Activated CD4-positive, alpha-beta T cell treated with anti-CD3 and anti-CD28 coated beads, Interleukin-2, amount 10 ng/mL, durations not matched to agents 7 days and 5 days (primary cell): ENCODE measurements at places on chromosomes 7 and 10. TPM values are rescaled to one million over a fixed set of nuclear protein-coding genes. Genes with fewer than 3 reads are reported as not detected.

Gene CALHM1
- 0.21 TPM for total RNA-seq

Gene PRR15
- total RNA-seq, result not detected

Gene EMX2
- not detected for total RNA-seq

Gene MCM10
- 65.4 TPM for total RNA-seq

Gene CXCL12
- not detected for total RNA-seq

Gene C10orf67
- total RNA-seq, result not detected

GRCh38 chr10:124512040-124512428 lies 50.4 kb downstream of the LHPP start:
- DNase-seq, result no peak

DNA sequence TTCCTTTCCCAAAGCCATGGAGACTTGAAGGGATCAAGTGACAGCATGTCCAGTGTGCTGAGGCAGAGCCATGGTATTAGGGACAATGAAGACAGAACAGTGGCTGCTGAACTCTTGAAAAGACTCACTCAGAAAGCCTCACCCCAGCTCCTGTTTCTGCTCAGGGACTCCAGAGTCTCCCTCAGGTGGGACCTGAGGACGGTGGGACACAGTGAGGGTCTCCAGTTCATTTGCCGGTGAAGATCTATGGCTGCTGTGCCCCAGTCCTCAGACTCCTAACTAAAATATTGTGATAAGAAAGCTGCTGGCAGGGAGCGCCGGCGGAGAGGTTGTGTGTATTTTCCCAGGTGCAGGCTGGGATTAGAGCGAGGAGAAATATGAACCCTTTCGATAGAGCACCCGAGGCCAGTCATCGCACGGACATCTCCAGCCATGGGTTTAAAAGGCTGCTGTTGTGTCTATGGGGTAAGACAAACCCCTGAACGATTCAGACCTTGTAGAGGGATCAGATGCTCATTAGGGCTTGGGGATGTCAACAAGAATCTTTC lies 57.2 kb downstream of the C7orf25 start:
- no peak for DNase-seq

DNA sequence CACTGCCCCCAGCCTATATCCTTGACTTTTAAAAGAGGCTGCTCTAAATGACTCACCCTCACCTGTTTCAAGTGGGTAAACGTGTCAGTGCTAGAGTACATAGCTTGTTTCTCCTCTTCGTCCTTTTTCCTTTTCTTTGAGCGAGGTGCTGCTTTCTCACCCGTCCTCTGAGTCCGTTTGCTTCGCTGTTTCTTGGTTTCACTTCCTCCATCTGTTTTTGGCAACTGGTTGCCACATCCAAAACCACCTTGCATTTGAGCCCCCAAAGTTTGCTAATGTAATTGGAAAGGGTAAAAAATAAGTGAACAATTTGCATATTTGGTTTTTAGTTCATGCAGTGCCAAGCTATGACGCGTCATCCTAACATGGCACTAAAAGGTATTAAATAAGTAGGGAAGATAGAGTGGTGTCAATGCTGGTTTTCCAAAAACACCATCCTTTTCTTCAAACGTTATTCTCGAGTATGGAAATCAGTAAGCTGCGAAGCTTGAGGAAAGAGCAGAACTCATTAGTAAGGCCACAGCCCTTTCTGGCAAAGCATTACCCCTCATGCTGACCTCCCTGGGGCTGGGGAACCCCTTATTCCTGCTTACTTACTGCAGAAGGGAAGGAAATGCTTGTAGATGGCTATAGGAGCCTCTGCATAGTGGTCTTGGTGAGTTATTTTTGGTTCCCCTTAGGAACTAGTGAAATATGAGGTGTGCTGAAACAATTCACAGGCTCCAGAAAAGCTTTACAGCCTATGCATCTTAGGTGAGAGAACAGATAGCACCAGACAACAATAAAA lies 133.5 kb downstream of the GALNT11 start:
- DNase-seq, result no peak

- no peak for DNase-seq
Measured at GRCh38 chr10:119288574-119289001, 81.2 kb downstream of the GRK5 start.

- DNase-seq, result no peak
Measured at GRCh38 chr10:27138277-27138676, 15.9 kb downstream of the YME1L1 start.

GRCh38 chr10:31166606-31167005 lies 134.9 kb upstream of the ZNF438 start:
- DNase-seq, result no peak

- DNase-seq, result no peak
Measured at GRCh38 chr7:51275532-51275931, 41.1 kb downstream of the COBL start.

DNA sequence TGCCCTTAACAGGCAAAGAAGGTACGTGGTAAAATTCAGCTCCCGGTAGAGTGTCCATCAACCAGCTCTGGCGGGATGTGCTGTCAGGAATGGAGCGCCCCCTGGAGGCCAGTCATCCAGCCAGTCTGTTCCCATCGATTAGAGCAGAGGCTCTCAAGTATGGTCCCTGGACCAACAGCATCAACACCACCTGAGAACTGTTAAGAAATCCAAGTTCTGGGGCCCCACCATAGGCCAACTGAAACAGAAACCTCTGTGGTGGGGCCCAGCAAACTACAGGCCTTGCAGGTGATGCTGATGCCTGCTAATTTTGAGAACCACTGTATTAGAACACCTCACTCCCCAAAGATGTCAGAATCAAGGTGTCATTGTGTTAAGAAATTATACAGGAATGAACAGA lies 109.2 kb downstream of the DPY19L1 start:
- peak; percentile 40 for DNase-seq

GRCh38 chr7:104775531-104775930 lies 238.5 kb upstream of the KMT2E start:
- no peak for DNase-seq

- no peak for DNase-seq
Measured at GRCh38 chr7:17501441-17502212, 203.2 kb downstream of the AHR start.

DNA sequence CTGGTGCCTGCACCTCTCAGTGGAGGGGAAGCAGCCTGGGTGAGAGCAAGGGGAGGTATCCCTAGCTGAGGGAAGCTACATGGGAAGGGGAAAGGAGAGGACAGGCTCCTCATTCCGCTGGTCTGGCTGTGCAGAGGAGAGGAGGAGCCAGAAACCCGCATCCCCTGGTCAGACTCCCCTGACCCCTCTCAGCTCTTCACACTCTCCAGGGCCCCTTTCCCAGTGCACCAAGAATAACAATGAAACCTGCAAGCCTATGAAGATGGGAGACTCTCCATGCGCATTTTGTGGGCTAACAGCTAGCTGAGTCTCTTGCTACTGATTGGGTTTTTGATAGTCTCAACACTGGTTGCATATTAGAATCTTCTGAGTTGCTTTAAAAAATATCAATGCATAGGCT lies 319.9 kb upstream of the COBL start:
- DNase-seq, result no peak

- no peak for DNase-seq
Measured at GRCh38 chr10:71804077-71804476, 30.8 kb upstream of the VSIR start.

GRCh38 chr10:27542812-27543211 lies 38.7 kb downstream of the RAB18 start:
- no peak for DNase-seq

DNA sequence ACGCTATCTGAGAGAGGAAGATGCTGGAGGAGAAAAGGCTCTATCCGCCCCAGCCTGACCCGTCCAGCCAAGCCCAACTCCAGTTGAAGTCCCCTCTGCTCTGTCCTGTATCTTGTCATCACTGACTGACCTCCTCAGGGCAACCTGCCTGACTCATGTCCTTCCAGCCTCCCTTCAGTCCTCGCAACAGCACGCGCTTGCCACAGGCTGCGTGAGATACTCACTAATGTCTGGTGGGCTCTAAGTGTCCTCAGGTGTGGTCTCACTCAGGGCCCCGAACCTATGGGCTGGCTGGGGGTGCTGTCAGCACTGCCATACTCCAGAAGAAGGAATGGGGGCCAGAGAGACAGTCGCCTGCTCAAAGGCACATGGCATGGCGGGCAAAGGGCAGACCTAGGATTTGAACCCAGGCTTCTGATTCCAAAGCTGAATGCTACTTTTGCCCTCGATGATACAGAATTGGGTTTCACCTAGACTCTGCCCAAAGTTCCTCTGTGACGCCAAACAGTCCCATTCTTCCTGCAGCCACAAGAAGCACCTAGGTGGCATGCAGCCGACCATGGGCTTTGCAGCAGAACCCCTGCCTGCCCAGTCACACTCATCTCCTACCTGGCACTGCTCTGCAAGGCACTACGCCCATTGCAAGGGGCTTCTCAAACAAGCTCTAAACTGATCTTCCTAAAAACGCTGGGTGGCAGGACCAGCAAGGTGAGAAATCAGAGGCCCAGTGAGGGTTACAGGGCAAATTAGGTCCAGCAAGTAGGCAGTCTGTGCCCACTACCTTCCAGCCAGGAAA lies 8.5 kb downstream of the FAM53B start:
- DNase-seq, result no peak

DNA sequence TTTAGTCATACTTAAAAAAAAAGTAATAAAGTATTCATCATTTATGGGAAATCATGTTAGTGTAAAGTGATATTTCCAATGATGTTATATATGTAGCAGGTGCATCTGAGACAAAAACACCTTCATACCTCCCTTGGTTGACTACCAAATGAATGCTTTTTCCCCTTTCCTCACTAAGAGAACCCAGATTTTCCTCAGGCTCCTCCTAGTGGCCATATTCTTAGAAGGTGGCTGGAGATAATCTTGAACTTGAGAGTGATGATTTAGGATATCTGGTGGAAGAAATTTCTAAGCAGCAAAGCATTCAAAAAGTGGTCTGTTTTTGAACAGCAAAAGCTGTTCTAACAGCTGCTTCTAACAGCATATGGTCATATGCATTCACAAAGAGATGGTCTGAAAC lies 16.8 kb upstream of the DNAH11 start:
- DNase-seq, result peak; percentile 14

DNA sequence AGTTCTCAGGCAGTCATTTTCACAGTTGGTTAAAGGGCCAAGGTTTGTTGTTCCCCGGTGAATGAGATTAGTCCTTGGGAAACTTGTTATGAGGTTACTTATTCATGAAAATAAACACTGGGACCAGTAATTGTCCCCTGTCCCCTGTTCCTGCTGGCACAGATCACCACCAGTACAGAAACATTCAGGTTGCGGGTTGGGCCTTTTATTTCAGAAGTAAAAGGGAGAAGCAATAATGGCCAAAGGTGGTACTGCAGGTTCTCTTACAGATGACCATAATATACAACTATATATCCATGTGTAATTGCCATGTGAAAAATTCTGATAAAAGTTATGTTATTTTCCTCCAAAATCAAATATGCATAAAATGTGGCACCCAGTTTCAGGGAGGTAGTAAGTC lies 442.0 kb downstream of the SORCS1 start:
- DNase-seq, result no peak

DNA sequence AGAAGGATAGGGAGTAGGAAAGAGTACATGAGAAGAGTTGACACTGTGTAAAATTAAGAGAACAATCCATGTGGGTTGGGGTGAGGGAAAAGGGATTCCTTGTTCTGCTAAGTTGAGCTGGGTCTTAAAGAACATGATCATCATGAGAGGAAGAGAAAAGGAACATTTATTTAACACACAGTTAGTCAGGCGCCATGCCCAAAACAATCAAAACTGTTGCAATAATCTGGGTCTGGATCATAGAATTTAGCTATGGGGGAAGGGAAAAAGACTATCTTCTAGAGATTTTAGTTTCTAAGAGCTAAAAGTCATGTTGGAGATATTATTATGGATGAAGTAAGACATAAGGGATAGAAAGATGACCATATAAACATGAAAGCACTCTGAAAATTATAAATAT lies 178.9 kb downstream of the SEM1 start:
- no peak for DNase-seq

DNA sequence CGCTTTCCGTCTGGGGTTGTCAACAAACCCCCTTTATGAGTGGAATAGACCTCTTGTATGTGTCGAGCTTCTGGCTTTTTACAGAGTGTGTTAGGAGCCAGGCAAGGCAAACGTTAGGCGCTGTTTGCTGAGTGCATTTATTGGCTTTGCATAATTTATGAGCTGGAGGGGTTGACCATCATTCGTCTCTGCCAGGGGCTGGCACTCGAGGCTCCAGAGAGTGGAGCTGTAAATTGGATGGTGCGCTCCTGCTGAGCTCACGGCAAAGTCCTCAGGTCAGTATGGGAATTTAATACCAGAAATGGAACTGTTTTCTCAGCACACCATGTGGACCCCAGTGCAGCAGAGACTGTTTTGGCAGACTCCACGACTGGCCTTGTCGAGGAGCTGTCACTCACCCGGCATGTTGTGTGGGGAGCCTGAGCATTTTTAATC lies 699.4 kb upstream of the GALNT17 start:
- no peak for DNase-seq

GRCh38 chr10:19947656-19948055 lies 131.4 kb downstream of the PLXDC2 start:
- no peak for DNase-seq

DNA sequence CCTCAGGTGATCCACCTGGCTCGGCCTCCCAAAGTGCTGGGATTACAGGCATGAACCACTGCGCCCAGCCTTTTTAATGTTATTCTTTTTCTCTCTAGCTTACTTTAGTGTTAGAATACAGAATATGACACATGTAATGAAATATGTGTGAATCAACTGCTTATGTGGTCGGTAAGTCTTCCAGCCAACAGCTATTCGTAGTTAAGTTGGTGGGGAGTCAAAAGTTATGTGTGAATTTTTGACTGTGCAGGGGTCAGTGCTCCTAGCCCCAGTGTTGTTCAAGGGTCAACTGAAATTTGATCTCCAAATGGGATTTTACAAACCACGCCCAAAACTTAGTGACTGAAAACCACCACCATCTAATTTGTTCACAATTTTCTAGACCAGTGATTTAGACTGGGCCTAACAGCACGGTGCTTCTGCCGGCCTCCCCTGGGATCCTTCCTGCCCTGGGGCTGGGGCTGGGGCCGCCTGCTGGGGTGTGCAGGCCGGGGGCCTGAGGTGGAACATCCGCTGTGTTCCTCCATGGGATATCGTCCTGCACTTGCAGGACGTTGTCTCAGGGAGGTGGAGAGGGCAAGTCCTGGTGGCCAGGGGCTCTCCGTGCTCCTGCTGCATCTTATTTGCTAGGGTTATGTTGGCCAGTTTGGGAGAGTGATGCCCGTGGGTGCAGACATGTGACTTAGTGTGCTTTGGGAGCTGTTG lies 24.5 kb upstream of the GRB10 start:
- no peak for DNase-seq
